ENCODE measurements at places on chromosomes 3 and 15.

GRCh38 chr3:105373383-105373782 is 6.7 kb downstream of the ALCAM start:
- DNase-seq = no peak

DNA sequence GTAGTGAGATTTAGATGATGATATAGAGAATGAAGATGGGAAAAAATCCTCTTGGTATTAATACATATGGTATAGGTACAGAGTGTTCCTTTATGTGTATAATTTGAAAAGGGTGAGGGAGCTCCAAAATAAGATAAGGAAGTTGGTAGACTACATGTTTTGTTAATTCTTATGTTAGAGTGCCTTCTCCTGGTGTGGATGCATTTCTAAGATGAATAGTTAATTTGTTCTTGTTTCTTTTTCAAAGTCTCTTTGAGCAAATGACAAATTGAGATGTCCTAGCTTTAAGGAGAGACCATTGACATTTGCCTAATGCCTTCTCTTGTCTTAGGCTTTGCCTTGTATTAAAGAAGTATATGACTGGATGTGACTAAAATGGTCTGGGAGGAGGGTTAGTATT is 34.1 kb downstream of the AKAP13 start:
- no peak for DNase-seq

- no peak for DNase-seq
Observed at GRCh38 chr3:98978068-98978811, 76.7 kb upstream of the DCBLD2 start.

DNA sequence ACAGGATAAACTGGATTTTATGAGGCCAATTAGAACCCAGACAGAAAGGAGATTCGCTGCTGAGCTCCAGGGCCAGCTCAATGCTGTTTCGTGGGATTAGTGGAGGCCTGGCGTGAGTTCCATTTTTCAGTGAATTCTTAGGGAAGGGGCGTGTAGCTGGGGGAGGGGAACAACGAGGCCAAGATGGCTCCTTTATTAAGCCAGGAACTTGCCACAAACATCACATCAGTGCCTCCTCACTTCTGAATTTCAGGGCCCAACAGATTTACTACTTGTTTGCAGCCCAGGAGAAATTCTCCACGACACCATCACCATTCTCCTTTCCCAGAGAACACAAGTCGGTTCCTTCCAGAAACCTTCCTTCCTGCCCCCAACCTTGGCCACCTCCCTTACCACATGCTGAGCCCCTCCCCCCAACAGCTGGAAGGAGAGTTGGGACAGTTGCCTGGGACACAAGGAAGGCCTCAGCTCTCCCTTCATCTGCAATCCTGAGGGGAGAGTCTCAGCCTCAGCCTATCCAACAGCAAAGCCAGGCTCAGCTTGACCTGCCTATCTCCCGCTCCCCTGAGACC is 5.8 kb downstream of the IGDCC4 start:
- DNase-seq = no peak

DNA sequence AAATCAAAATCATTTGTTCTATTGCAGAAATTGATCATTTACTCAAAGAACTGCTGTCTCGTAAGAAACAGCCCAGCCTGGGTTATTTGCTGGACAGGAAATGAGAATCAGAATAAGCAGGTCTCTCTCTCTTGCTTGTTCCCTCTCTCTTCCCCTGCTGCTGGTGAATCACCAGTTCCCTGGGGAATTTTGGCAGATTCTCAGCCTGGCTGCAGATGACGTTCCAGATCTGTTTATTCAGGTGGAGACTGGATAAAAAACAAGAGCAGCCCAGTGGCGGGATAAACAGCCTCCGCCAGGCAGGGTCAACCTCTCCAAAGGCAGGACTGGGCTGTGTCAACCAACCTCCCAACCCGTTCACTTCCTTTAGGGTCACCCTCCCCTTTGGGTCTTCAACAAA is 72.1 kb downstream of the LRIG1 start:
- peak; percentile 97 for DNase-seq

- DNase-seq = no peak
Observed at GRCh38 chr3:111603679-111604078, 8.5 kb upstream of the ZBED2 start.

DNA sequence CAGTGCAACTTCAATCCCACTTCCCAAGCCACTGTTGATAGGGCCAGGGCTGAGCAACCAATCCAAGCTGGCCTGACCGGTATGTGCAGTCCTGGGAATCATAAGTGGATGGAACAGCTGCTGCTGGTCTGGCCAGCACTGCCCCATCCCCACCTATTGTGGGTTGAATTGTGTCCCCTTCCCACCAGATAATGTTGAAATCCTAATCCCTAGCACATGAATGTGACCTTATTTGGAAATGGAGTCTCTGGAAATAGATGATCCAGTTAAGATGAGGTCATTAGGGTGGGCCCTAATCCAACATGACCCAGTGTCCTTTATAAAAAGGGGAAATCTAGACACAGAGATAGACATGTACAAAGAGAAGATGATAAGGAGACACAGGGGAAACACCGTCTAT is 13.7 kb upstream of the PDIA5 start:
- DNase-seq = no peak

DNA sequence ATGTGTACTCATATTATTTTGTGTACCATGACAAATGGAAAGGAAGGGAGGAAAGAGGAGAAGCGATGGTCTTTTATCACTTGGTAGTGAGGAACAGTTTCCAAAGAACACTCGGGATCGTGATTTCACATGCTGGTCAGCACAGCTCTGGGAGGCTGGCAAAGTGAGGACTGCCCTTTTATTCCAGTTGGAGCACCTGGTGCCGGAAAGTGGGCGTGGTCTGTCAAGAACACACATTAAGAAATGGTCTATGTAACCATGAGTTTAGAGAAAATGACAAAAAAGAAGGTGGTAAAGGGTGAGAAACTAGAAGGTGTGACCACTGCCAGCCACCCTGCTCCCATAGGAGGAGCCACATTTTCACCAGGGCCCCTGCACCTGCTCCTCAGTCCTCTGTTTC is 7.0 kb upstream of the TSEN2 start:
- DNase-seq = no peak

- no peak for DNase-seq
Observed at GRCh38 chr15:71781965-71782265, 28.4 kb upstream of the NR2E3 start.

DNA sequence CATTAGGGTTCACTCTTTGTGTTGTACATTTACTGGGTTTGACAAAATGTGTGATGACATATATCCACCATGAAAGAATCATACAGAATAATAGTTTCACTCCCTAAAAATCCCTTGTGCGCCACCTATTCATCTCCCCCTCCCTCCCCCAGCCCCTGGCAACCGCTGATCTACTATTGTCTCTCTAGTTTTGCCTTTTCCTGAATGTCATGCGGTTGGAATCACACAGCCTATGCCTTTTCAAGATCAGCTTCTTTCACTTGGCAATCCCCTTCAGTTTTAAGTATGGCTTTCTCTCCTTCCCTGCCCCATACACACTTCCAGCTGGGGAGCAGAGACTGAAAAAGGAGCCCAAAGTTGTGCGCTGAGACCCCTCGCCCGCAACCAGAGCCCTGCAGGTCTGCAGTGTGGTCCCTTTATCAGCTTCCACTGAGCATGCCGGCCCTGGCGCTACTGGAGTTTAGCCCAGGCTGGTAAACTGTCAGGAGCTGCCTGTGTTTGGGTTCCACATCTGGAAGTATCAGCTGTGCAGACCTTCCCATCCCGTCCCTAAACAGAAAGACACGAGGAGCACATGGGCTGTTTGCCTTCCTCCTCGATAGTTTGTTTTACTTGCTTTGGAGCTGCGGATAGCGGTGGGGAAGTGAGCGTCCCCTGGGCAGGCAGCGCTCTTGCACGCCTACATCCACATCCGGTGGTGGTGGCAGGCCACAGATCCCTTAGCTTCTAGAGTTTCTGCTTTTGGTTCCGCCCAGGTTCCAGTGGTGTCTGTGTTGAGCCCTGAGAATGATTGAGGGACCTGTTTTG is 12.3 kb downstream of the BOC start:
- no peak for DNase-seq

- no peak for DNase-seq
Observed at GRCh38 chr15:63899193-63899592, 65.4 kb upstream of the HERC1 start.

GRCh38 chr15:38853608-38854007 is 289.0 kb upstream of the RASGRP1 start:
- DNase-seq = no peak

GRCh38 chr3:122466701-122467240 is 48.0 kb downstream of the KPNA1 start:
- no peak for DNase-seq

- no peak for DNase-seq
Observed at GRCh38 chr3:143283432-143284128, 164.0 kb downstream of the CHST2 start.

DNA sequence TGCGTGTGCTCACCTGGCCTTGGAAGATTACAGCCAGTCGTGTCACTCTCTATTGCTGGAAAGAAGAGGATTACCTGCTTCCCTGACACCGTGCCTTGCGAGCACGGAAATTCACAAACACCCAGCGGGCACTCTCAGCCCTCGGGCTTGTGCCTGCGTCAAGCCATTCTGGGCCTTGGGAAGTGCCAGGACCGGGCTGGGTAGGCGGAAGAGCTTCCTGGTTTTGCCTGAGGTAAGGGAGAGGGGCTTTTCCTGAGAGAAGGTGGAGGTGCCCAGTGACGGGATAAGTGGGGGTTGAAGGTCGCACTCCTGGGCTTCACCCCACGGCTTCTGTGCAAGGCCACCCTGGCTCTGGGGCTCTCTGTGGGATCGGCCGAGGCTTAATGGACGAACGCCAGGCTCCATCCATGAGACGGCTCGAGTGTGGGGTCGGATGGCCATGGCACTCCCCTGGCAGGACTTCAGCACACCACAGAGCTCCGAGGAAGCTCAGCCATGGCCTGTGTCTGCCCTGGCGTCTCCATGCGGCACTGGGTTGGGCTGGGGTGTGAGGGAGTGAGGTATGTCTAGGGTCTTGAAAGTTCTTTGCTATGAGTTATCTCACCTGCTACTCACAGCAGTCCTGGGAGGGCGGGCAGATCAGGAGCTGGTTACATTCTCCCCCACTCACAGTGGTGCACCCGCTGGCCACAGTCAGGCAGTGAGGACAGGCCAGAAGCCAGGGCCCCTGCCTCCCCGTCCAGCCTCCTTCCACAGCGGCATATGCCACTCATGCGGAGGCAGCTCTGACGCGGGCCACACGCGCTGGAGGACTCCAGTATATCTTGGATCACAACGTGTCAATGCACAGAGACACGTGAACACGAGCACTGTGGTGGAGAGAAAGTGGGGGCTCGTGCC is 209.0 kb downstream of the XXYLT1 start:
- DNase-seq = no peak

GRCh38 chr15:50415752-50416404 is 8.3 kb upstream of the USP8 start:
- DNase-seq = no peak

DNA sequence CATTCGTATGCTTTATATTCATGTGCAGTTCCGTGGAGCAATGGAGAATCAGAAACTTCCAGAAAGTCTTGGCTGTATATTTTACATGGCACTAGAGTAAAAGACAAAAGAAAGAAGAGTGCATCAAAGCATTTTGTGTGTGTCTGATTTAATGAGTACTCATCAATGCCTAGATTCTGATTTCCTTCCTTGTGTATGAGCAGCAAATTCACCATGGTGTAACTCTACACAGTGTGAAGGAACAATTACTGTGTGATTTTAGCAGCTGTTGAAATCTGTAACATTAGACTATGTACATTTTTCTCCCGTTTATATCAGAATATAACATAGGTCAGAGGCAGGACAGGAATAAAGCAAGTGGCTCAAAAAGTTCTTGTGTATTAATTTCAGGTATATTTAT is 102.0 kb upstream of the TSC22D2 start:
- no peak for DNase-seq

- DNase-seq = no peak
Observed at GRCh38 chr15:89215627-89216026, 5.8 kb downstream of the RLBP1 start.

GRCh38 chr3:114452256-114452655 is 158.4 kb downstream of the TIGIT start:
- DNase-seq = no peak

GRCh38 chr3:188761964-188762363 is 409.8 kb upstream of the TPRG1 start:
- no peak for DNase-seq

GRCh38 chr3:44513513-44513912 is 36.0 kb upstream of the ZNF445 start:
- no peak for DNase-seq

- DNase-seq = no peak
Observed at GRCh38 chr3:4413467-4413866, 53.6 kb downstream of the SUMF1 start.

DNA sequence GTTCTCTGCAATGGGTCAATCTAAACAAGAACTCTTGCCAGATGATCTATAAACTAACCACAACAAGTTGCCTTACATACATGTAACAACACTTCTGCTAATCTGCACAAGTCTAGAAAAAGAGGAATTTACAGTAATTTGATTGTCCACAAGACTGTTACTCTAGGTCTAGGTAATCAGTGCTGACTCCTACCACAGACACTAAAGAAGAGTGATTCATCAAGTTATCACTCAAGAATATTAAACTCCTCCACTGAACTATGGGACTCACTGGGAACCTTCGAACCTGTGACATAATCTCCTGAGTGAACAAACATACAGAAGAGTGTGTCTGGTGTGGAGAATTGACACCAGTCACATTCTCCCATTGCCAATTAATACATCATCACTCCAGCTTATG is 138.3 kb downstream of the ANXA2 start:
- DNase-seq = no peak

- DNase-seq = peak; percentile 73
Observed at GRCh38 chr3:159804726-159805410, 183.8 kb upstream of the IL12A start.

GRCh38 chr3:49198611-49199230 is 27.3 kb downstream of the KLHDC8B start:
- DNase-seq = no peak

DNA sequence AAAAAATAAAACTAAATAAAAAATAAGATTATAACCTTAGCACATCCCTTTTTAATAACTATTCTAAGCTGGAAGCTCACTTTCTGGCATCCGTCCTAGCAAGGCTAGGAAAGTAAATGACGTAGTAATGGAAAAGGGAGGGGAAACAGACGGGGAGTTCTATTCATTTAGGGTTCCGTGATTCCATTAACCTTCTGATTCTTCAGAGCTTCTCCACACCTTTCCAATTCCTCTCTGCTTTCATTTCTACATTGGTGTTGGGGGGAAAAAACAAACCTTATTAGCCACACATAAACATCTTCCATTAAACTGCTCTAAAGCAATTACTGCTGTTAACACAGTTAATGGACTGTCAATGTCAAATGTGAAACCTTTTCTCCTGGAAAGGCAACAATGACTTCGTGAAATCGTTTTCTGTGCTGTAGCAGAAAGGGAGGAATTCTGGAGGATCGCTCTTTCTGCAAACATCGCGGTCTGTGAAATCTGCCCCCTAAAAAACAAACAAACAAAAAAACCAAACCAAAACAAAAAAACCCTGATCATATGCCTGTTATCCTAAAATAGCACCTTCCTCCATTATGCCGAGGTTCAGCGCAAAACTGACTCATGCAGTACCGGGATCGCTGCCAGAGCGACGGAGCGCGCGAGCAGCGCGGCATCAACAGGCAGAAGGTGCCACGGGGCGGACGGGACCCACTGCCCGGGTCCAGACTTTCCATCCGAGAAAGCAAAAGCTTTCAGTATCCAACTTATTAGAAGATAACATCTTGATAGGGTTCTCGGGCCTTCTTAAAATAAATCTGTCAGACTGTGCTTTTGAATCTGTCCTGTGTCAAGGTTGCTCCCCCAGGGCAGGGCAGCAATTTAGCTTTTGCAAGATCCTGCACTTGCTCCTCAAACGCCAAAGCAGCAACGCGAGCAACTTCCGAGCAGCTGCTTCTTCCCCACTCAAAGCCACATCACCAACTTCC is 156.2 kb downstream of the FGF12 start:
- peak; percentile 29 for DNase-seq

- no peak for DNase-seq
Observed at GRCh38 chr15:80816049-80816653, 37.0 kb downstream of the CEMIP start.

Measured in GM04504 (cell line).